NCI-H460 (cell line): ENCODE measurements at places on chromosomes 16 and 17. TPM values are rescaled to one million over a fixed set of nuclear protein-coding genes. Genes with fewer than 3 reads are reported as not detected.

The OSBPL7 gene
- total RNA-seq = 2.6 and 2.9 TPM in 2 replicates

The KRTAP4-3 gene
- not detected in 2 replicates for total RNA-seq

The FKBP10 gene
- total RNA-seq = 264 and 267 TPM in 2 replicates

The PMFBP1 gene
- total RNA-seq = 1.4 and 3.0 TPM in 2 replicates

The CDC6 gene
- total RNA-seq = 17.3 and 17.6 TPM in 2 replicates

The CDIP1 gene
- total RNA-seq = 4.7 and 5.3 TPM in 2 replicates

The PRSS27 gene
- 3.0 and 3.8 TPM in 2 replicates for total RNA-seq

The ABI3 gene
- total RNA-seq = not detected in 2 replicates

The TBC1D3 gene
- not detected in 2 replicates for total RNA-seq

The DYNLRB2 gene
- total RNA-seq = not detected in 2 replicates

The PTX4 gene
- 0.15 TPM in 1 of 2 replicates, not detected in the other for total RNA-seq

The CDK5R1 gene
- total RNA-seq = 2.5 TPM in 2 replicates

The RASD1 gene
- total RNA-seq = 0.63 and 0.94 TPM in 2 replicates

The NOXO1 gene
- total RNA-seq = 0.84 TPM in 1 of 2 replicates, not detected in the other

The TOM1L1 gene
- 108 and 112 TPM in 2 replicates for total RNA-seq

The MT1F gene
- total RNA-seq = 0.72 and 0.97 TPM in 2 replicates
